CD14-positive monocyte (primary cell): ENCODE measurements at places on chromosomes 5 and 9. TPM values are rescaled to one million over a fixed set of nuclear protein-coding genes. Genes with fewer than 3 reads are reported as not detected.

GRCh38 chr5:169126481-169127021 is 174.4 kb downstream of the SLIT3 start:
- no peak for DNase-seq

DNA sequence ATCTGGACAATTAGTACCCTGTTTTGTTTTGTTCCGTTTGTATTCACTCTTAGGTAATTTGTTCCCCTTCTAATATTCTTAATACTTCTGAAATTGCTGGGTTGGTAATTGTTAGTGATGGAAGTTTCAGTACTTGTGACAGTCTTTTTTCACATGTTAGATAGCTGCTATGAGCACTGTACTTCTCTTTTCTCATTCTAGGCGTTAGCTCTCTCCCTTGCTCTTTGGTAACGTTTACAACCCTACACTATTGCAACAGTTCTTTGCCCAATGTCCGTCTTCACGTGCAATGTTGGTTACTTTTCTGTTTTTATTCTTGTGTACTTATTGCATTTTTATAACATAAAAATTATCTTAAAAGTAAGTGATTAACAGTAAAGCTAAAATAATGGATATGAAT is 1509.0 kb downstream of the MAT2B start:
- DNase-seq = peak; percentile 82

DNA sequence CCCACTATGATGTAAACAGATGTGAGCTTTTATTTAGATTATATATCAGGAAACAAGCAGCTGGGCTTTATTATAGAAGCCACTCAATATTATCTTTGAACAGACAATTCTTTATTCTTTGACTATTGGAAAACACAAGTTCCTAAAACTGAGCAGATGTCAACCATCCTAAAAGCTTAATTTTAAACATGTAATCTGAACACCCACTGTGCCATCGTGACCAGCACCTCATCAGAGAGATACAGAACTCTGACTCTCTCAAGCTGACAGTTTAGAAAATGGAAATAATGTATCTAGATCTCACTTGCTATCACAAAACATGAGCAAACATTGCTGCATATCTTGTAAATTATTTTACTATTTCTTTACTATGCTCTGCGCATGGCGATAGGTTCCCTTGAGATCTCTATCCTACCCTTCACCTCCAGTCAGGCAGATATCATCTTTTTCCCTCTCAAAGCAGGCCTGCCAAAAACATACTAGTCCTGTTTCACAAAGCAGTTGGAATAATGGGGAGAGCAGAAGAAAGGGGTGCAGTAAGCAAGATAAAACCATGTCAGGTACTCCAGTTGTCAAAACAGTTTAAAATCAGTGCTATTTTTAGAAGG is 151.0 kb downstream of the KIAA0825 start:
- no peak for DNase-seq

DNA sequence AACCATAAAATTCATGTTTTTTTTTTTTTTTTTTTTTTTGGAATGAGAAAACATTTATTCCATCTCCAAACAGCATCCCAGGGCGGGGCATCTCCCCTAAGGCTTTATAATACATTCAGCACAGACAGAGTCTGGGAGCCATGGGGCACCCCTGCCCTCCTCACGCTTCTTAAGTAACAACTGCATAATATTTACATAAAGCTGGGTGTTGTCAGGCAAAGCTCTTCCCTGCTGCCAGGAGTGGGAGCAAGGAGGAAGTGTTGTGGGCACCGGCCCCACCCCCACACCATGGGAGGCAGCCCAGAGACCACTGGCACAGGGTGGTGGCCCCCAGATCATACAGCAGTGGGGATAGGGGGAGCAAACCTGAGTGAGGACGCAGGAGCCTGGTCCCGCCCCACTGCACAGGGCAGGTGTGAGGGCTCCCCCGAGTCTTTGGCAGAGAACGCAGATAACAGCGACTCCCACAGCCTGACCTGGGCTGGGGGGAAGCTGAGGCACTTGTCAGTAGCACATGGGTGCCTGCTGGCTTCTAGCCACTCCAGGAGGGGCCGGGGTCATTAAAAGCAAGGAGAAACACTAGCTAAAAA is 86.1 kb upstream of the CEP78 start:
- no peak for DNase-seq

DNA sequence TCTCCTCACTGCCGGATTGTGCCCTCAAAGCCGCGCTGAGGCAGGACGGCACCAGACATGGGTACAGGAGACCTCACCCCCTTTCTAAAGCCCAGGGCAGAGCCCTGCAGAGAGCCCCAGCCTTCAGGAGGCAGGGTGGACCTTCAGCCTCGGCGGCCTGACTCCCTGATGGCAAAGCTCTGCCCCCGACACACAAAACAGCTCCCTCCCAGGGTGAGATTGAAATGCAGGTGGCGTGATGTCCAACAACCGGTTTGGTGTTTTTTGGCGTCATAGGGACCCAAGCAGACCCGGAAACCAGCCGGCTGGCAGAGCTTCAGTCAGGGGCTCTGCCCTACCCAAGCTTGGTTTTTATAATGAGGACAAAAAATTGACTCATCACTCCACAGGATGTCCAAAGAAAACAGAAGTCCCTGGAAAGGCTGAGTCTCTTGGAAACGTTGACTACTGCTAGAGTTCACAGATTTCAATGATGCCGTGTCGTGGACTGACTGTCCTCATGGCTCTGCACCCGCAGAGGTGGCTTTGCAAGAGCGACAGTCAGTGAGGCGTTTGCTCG is 275.2 kb upstream of the IRX1 start:
- no peak for DNase-seq

GRCh38 chr9:30411571-30411970 is 1972.9 kb upstream of the ACO1 start:
- no peak for DNase-seq

DNA sequence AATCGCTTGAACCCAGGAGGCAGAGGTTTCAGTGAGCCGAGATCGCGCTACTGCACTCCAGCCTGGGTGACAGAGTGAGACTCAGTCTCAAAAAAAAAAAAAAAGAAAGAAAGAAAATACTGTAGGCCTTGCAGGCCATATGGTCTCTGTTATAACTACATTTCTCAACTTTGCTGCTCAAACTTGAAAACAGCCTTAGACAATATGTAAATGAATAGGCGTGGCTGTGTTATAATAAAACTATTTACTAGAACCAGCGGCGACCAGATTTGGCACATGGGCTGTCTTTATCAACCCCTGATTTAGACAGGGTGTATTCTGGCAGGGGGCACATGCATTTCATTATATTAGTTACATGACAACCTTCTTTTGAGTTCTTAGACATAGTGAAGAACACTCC is 130.0 kb downstream of the C9orf152 start:
- DNase-seq = no peak

- no peak for DNase-seq
Measured at GRCh38 chr9:133738640-133739225, 581 bp upstream of the SARDH start.

DNA sequence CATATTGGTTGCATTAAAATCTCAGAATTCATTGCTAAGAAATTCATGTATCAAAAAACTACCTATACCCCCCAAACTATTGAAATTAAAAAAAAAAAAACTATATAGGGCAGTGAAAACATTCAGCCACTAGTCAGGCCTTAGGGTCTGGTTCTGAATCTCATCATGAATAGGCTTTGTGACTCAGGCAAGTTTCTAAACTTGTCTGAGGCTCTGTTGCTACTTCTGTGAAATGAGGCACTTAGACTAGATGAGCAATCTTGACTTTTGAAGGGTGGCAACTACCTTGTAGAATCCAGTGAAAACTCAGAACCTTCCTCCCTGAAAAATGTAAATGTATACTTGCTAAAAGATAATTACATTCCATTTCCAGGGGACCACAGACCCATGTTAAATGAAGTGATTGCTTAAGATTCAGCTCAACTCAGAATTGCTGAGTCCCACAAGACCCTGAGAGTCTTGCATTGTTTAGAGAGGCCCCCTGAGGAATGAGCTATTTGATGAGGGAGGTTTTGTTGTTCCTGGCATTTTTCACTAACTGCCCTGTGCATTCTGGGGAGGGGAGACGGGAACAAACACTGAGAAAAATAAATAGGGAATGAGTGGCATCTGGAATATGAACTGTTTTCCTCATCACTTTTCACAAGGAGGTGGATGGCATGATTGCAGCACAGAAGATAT is 29.5 kb downstream of the RAI14 start:
- no peak for DNase-seq

DNA sequence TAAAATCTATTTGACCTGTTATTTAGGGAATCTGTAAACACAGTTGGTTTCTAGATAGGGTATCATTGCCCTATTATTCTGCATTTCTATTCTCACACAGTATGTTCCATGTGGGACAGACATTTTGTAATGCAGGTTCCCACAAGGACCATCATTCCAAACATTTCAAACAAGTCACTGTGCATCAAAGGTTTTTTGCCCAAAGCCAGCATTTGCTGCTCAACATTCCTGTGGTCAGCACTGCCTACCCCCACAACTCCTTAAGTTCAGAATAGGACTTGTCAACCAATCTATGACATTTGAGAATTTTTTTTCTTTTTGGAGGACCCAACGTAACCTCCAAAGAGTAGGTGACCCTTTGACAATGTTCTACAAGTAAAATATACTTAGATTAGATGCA is 95.7 kb downstream of the LPAR1 start:
- DNase-seq = no peak

GRCh38 chr5:73486119-73486899 is 11.9 kb upstream of the BTF3 start:
- no peak for DNase-seq

GRCh38 chr5:126595486-126596083 is 566 bp upstream of the ALDH7A1 start:
- DNase-seq = no peak

- no peak for DNase-seq
Measured at GRCh38 chr5:168270476-168270875, 21.0 kb upstream of the WWC1 start.

DNA sequence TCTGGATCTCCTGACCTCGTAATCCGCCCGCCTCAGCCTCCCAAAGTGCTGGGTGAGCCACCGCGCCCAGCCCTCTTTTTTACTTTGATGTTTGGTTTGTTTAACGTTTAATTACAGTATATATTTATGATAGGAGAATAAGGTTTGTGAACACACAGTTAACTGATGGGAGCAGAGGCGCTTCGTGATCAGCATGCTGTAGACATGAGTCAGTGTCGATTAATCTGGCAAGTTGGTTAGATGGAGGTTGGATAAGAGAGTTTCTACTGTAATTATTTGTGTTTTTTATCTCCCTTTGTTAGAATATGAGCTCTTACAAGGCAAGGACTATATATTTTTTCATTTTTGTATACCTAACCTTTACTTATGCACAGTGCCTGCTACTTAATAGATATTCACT is 14.3 kb downstream of the ATG10 start:
- no peak for DNase-seq

DNA sequence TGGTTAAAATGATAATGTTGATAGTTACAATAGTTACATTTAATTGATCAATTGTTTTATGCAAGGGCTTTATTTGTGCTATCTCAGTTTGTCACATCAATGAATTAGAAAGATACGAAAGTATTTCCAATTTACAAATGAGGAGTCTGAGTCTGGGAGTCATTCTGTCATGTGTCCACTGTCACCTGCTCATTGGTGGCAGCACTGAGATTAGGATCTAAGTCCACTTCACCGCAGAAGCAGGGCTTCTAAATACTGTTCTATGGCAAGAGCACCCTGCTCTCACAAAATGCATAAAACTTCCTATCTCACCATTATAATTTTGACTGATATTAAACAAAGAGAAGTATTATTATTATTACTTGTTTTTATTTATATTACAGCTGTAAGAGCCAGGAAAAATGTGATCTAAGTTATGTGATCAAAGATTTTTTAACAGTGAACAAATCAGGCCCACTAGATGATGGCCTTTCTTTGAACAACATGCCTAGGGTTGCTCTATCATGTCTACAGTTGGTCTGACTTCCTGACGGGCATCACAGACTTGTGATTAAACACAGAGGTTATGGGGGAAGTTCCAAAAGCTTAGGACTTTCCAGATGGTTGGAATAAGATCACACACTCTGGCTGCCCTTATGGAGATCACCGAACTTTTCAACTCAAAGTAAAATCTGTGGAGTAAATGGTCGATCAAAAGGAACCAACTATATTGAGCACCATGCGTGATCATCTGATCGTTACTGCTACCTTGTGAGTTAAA is 15.1 kb downstream of the TLR4 start:
- no peak for DNase-seq

- DNase-seq = no peak
Measured at GRCh38 chr5:143562935-143563334, 159.4 kb upstream of the NR3C1 start.

- no peak for DNase-seq
Measured at GRCh38 chr5:6496207-6496584, 47.5 kb downstream of the UBE2QL1 start.

DNA sequence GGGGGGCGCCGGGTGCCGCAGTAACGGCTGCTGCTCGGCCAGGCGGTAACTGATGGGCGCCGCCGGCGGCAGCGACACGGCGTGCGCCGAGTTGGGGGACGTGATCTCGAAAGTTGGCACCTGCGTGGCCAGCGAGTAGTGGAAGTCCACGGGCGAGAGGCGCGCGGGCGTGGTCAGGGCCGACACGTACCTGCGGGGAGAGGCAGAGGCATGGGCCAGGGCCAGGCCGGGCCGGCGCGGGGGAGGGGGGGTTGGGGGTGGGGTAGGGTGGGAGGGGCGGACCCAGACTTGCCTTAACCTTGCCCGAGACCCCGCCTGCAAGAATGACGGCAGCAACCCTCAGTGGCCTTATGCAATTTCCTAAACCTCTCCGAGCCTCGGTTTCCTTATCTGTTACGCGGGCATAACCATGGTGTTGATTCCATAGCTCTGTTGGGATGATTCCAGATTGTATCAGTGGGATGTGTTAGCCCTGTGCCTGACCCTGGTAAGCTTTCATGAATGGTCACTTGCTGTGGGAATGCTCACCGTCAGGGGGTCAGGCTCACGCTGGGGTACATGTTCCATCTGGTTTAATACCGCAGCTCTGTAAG is 53.0 kb downstream of the PSD2 start:
- DNase-seq = no peak

DNA sequence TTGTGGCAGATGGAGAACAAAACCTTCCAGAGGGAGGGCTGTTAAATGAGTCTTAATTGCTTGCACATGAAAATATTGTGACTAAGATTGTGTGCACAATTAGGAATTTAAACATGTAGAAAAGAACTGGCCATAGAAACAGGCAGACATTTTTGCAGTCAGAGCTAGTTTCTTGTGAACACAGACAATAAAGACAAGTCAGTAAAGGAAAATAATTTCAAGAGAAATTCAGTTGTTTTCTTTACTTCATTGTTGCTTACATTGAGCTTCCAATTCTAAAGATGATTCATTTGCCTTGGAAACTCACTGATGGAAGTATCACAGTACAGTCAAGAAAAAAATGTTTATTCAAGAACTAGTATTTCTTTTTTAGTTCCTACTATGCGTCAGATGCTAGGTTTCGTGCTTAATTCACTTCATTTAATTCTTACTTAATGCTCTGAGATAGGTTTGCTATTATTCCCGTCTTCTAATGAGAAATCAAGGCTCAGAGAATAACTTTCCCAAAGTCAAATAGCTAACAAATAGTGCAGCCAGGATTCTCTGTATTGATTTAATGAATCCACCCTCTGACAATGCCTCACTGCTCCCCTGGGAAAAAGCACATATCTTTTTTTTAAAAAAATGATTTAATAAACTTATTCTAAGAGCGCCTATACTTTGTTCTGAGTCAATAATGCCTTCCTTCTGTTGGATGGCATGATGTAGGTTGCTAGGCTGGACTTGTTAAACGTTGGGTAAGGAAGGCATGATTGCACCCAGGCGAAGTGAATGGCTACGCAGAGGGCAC is 581.4 kb downstream of the RAB3C start:
- no peak for DNase-seq

The VLDLR gene
- 0.07 TPM for polyA plus RNA-seq

The ZNF658 gene
- 0.52 TPM for polyA plus RNA-seq

The TAL2 gene
- polyA plus RNA-seq = not detected

The TRIO gene
- 2.1 TPM for polyA plus RNA-seq

The TTF1 gene
- polyA plus RNA-seq = 4.1 TPM

The CCDC187 gene
- polyA plus RNA-seq = not detected in 2 replicates

The ADAMTS12 gene
- polyA plus RNA-seq = not detected

The C8G gene
- polyA plus RNA-seq = 0.55 TPM
